ENCODE measurements at places on chromosomes 1 and 21.

DNA sequence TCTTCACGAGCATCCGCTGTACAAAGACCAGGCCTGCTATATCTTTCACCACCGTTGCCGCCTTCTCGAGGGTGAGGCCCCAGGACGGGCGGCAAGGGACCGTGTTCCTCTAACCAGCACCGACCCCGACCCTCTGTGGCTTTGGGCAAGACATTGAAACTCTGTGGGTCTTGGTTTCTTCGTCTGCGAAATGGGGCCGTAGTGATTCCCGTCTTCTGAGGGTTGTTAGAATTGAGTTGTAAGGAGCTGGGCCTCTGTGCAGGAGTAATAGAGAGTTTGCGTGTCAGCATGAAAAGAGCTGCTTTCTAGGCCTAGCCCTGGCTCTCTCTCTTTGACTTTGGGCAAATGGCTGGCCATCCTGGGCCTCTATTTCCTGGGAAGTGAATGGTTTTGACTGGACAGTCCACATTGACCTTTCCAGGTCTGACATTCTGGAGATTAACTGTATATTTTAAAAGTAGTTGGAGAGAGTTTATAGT is 591 bp downstream of the MRPL37 start:
- peak; percentile 49 for DNase-seq

DNA sequence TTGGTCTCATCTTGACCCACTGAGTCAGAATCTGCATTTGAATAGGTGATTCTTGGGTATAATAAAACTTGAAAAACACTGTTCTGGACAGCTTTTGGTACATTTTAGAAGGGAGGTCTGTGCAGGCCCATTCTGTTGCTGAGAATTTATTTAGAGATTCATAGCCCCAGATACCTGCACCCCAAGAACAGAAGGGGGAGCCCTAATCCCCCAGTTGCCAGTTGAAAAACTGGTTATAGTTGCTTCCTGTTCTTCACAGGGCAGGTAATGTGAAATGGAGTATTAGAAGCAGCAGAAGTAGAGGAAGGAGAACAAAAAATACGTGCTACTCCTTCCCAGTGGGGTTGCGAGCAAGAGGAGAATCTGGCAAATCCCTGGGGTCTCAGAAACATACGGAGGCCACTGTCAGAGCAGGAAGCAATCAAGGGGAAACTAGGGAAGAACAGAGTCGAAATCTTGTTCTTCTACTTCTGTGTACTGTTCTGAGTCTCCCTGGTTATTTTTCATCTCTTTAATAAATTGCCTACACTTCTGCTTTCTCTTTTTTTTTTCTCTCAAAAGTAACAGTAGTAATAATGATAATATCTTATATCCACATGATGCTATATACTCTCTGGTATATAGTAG is 4.6 kb upstream of the CLCA2 start:
- no peak for DNase-seq

- no peak for DNase-seq
These were observed 202.9 kb downstream of the HHAT start for GRCh38 chr1:210531475-210532222.

DNA sequence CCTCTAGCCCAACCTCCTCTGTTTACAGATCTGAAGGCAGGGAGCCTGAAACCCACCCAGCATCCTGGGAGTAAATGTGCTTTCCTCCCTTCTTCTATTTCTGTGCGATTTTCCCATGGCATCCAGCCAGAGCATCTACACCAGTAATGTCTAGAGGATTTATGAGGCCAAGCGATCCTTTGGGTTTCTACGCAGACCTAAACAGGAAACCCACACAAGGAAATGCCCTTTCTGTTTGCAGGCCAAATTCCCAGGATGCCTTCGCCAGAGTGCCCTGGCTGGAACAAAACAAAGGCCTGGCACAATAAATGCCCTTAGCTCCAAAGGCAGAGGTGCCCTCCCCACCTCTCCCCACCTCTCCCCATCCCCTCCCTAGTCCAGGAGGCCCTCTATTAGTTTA is 110.5 kb upstream of the CDC42BPA start:
- no peak for DNase-seq

All from caudate nucleus (tissue), 63 donors.